ENCODE measurements at places on chromosomes 4 and X.

GRCh38 chr4:174989791-174990190 is 71.6 kb downstream of the ADAM29 start:
- DNase-seq, result no peak

- DNase-seq, result no peak
Measured at GRCh38 chr4:185904381-185904780, 92.4 kb upstream of the SORBS2 start.

GRCh38 chr4:16785793-16786527 is 112.5 kb downstream of the LDB2 start:
- no peak for DNase-seq

DNA sequence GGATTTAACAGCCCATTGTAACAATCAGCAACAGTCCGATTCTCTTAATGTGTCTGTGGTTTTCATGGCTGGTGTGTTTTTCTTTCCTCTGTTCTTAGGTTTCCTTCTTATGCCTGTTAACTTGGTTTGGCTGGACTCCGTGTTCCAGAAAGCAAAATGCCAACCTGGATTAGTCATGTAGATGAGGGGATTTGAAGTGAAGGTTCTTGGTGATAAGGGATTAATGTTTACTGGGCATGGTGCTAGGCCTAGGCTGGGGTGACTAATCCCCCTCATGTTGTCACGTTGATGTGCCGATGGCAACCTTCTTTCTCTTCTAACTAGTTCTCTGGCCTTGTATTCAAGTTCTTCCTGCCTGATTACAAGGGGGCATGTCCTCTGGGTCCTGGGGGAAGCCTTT is 85.9 kb downstream of the REPS2 start:
- DNase-seq, result no peak

- DNase-seq, result no peak
Measured at GRCh38 chrX:65034292-65034667, 58.0 kb upstream of the ZC4H2 start.

- no peak for DNase-seq
Measured at GRCh38 chrX:142296421-142296820, 91.3 kb upstream of the MAGEC2 start.

- no peak for DNase-seq
Measured at GRCh38 chr4:179615704-179616103, 2173.5 kb upstream of the AGA start.

GRCh38 chrX:13168269-13168668 is 123.8 kb upstream of the FAM9C start:
- DNase-seq, result no peak

DNA sequence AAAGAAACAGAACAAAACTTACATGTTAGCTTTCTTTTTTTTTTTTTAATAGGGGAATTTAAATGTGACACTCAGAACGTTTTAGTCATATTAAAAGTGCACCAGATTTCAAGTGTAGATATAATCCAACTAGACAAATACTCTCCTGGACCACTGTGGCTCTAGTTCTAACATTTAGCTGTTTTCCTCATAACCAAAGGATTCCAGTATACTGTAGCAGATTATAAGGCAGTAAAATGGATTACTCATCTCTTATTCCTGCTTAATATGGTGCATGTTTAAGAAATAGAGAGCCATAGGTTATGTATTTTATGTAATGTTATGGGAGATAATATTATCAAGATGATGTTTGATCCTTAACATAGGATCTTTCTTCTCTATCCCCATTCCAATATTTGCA is 1339.5 kb upstream of the AGA start:
- DNase-seq, result no peak

GRCh38 chr4:107561481-107561880 is 158.6 kb downstream of the PAPSS1 start:
- no peak for DNase-seq

GRCh38 chrX:63426519-63426918 is 75.4 kb upstream of the SPIN4 start:
- DNase-seq, result no peak

GRCh38 chr4:26192899-26193869 is 127.6 kb upstream of the RBPJ start:
- DNase-seq, result peak; percentile 31

- no peak for DNase-seq
Measured at GRCh38 chr4:173827707-173828106, 297.7 kb upstream of the HAND2 start.

DNA sequence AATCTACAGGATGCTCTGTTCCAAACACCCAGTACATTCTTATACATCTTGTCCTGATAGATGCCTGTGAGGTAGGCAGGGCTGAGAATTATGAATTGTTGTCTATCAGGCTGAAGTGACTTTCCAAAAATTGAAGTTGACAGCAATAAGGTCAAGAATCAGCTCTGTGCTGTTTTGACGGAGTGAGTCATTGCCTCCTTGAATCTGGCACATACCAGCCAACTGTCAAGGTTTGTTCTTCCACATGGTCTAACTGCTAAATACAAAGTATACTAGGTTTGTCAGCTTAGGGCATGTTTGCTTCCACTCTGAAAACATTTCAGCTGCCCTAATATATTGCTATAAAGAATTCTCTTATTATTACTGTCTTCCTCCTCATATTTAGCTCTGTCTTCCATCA is 32.3 kb downstream of the SH3RF1 start:
- DNase-seq, result no peak

GRCh38 chr4:182653596-182653995 is 263.6 kb downstream of the DCTD start:
- no peak for DNase-seq

DNA sequence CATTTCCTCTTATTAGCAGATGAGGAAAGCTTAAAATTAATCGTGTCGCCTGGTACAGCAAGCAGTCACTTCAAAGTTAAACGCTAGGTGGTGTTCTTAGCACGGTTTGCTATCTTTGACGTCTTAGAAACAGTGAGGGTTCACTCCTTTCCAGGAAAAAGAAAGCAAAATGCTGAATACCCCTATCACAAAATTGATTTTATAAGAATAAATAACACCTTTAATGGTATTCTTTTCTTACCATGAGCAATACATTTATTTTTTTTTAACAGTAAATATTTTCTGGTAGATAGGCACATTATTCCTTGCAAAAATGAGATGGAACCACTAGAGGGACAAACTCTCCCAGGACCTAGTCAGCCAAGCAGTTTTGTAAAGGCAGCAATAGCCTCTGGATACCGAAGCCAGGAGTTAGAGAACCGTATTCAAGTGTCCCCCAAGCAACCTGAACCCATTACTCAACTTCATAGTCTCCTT is 153.9 kb downstream of the KDR start:
- no peak for DNase-seq

DNA sequence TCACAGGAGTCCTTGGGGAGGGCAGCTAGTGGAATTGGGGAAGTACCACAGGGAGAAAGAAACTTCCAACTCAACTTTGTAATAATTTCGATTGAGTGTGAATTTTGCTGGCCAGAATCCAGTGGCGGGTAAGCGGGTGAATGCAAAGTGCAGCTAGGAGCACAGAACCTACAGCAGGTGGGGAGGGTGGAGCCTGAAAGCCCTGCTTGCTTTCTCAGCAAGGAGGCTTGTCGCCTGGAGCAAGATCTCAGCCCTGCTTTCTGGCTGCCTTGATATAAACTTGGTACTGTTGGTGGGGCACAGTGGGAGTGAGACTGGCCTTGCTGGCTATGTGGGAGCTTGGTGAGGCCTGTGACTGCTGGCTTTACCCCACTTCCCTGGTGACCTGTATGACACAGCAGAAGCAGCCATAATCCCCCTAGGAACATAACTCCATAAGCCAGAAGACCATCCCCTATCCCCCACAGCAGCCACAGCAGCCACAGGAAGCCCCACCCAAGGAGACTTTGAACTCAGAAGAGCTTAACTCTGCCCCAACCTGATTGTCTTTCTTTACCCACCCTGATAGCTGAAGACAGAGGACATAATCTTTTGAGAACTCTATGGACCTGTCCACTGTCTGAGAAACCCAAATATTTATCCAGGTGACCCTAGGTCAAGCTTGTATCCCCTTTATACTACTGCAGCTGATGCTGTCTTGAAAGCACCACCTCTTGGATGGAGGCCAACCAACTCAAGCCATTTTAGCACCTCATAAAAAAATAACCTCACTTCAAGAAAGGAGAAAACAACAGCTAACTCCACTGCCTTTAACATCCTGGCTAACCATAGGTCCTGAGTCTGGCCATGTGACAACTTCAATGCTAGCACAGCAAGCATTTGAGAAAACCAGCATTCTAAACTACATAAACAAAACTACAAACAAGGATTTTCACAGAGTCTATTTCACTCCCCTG is 87.2 kb upstream of the PDE5A start:
- no peak for DNase-seq

GRCh38 chrX:29530501-29530900 is 684.9 kb upstream of the MAGEB2 start:
- no peak for DNase-seq
